Heart left ventricle (tissue), 16 donors: ENCODE measurements at places on chromosomes 1 and 21. TPM values are rescaled to one million over a fixed set of nuclear protein-coding genes. Genes with fewer than 3 reads are reported as not detected.

The CYP4X1 gene
- 2.6 TPM for total RNA-seq

The CD1D gene
- 1.4 TPM for total RNA-seq

The BEND5 gene
- total RNA-seq, result 6.4 TPM

The S100A2 gene
- total RNA-seq, result 3.0 TPM

The PLA2G2A gene
- 37.0 TPM for total RNA-seq

The RGS8 gene
- total RNA-seq, result 0.11 TPM

The KRTAP21-2 gene
- not detected for total RNA-seq

DNA sequence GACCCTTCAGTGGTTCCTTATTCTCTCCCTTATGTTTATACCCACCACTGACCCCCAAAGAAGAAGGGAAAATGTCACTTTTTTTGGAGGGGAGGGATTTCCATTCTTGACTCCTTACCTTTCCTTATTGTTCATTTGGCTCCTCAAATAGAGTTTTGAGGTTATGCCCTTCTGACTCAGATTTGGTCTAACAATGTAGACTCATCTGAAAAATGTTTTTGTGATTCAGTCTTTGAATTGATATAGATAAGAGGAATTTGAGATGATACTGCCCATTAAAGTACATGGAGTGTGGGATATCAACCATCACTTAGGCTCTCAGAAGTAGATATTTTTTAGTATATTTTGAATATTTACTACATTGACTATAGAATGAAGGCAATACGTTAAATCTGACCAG, 16.1 kb downstream of the USP1 start:
- no peak for DNase-seq

- no peak for DNase-seq
Observed at GRCh38 chr1:179055937-179056336, 25.9 kb upstream of the TOR3A start.

DNA sequence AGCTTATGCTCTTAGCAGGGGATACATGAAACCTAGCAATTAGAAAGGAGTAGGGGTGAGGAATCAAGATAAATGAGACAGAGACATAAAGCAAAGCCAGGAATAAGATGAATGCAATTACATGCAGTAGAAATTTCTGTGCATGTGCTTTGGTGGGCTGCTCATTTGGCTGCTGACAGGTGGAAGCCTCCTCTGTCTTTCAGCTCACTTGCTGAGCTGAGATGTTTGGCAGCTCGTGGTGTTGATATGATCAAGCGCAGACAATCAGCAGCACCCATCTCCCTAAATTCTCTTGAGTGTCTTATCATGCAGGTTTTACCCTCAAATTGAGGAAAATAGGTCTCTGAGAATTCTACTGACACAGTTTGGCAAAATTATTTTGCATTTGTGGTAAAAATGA, 108.3 kb upstream of the CD34 start:
- no peak for DNase-seq

- DNase-seq, result no peak
Observed at GRCh38 chr1:229431284-229432115, 2.4 kb downstream of the ACTA1 start.

GRCh38 chr1:19078536-19078935, 122.1 kb upstream of the IFFO2 start:
- DNase-seq, result no peak

DNA sequence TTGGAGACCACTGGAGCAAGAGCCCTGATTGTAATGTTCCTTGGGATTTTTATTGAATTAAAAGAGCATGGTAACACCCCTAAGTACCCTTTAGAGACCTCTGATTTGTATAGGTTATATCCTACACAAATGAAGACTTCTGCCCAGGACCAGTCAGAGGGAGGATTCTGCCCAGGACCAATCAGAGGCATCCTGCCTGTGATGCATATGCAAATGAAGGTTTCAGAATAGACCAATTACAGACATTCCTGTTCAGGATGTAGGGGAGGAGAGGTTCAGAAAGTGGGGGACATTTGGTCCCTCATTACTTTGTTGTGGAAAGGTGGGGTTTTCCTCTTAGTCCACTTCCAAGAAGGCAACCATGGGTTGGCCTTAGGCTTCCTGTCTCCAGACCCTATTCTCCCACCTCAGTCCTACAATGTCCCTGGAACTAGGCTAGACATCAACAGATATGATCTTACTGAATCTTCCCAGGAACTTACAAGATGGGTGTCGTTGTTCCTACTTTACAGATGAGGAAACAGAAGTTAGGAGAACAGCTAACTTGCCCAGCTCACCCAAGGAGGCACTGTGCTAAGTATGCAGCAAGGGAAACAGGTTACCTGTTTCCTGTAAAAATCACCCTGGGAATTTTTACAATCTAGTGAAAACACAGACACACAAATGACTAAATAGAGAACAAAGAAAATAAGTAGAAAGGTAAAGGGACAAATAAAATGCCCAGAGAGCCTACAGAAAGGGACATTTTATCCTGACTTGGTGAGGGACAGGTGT, 36.8 kb upstream of the SFPQ start:
- no peak for DNase-seq

- no peak for DNase-seq
Observed at GRCh38 chr1:86748622-86749373, 44.4 kb downstream of the SH3GLB1 start.

- peak; percentile 57 for DNase-seq
Observed at GRCh38 chr1:16018308-16018707, 465 bp upstream of the HSPB7 start.

GRCh38 chr1:118483245-118484006, 298.4 kb upstream of the SPAG17 start:
- no peak for DNase-seq

GRCh38 chr21:41418956-41419680, 6.9 kb upstream of the MX1 start:
- no peak for DNase-seq

- DNase-seq, result no peak
Observed at GRCh38 chr1:242788771-242789170, 264.3 kb upstream of the PLD5 start.

GRCh38 chr1:192462616-192463015, 113.0 kb upstream of the RGS1 start:
- DNase-seq, result no peak

- no peak for DNase-seq
Observed at GRCh38 chr21:31443736-31444521, 99.9 kb upstream of the TIAM1 start.

GRCh38 chr21:38167345-38167744, 89.4 kb upstream of the KCNJ15 start:
- DNase-seq, result no peak

DNA sequence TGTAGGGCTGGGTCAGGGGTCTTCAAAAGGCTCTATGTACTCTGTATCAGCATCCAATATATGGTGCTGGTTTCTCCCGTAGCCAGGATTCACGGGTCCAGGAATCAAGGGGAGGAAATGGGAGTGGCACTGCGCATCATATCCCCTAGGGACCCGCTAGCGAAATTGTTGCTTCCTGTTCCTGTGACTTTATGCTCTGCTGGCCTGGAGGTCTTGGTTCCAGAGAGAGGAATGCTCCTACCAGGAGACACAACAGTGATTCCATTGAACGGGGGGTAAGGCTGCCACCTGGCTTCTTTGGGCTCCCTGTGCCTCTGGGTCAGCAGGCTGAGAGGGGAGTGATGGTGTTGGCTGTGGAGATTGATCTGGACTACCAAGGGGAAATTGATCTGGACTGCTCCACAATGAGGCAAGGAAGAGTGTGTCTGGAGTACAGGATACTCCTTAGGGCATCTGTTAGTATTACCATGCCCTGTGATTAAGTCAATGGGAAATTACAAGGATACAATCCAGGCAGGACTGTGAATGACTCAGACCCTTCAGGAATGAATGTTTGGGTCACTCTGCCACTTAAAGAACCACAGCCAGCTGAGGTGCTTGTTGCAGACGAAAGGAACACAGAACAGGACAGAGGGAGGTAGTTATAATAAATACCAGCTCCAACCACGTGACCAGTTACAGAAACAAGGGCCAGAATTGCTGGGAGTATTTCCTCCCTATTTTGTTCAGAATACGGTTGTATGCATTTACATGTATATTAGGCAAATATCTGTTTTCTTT, 10.2 kb downstream of the SPSB1 start:
- peak; percentile 48 for DNase-seq

GRCh38 chr1:118200836-118201235, 15.8 kb upstream of the SPAG17 start:
- no peak for DNase-seq

GRCh38 chr1:179814546-179814838, 63.1 kb downstream of the TOR1AIP2 start:
- DNase-seq, result peak; percentile 75

- no peak for DNase-seq
Observed at GRCh38 chr1:101128211-101128727, 102.7 kb upstream of the DPH5 start.

GRCh38 chr1:28134651-28135207, 41.8 kb downstream of the PTAFR start:
- DNase-seq, result no peak

DNA sequence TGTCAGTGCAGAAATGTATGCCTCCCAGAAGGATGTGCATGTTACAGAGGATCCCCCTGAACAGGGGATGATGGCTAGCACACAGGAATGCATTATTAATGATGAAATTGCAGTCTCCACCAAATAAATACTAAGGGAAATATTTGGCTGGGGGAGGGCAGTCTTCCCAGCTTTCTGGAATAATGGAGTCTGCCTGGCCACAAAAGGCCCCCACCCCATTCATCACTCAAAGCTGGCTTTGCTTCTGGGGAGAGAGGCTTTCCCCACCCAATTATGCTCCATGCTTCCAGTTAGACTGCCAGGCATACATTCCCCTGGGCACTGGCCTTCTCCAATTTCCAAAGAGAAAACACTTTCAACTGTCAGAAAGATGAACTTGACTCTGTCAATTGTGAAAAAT, 302.7 kb downstream of the SIPA1L2 start:
- no peak for DNase-seq

DNA sequence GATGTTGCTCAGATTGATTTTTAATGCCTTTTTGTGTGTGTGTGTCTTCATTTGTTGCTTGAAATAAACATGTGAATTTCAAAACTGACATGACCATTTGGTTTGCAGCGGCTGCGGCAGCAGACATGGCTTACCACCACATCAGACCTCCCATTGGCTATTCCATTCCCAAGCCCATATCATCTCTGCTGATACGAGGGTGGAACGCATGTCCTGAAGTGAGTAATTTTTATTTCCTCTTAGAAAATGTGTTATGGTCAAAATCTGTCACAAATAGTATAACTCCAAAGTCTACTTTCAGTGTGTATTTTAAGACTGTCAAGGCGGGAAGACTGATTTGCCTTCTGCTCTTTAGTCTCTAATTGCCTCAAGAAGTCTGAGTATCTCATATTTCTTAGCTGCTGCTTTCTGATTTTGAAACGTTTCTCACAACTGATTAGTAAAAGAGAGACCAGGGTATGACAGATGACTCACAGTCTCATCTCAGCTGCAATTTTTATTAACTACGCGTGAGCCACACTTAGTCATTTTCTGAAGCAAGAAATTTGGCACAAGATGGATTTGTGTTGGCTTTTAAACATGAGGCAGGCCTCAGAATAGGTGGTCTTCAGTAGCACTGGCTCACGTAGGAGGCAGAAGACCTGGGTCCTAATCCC, 49.0 kb downstream of the LRRC53 start:
- no peak for DNase-seq

GRCh38 chr1:1197551-1198422, 8.6 kb downstream of the TNFRSF18 start:
- peak; percentile 5 for DNase-seq

GRCh38 chr1:149997585-149998262, 12.8 kb downstream of the OTUD7B start:
- no peak for DNase-seq

- no peak for DNase-seq
Observed at GRCh38 chr1:168368131-168368530, 87.5 kb downstream of the TBX19 start.

DNA sequence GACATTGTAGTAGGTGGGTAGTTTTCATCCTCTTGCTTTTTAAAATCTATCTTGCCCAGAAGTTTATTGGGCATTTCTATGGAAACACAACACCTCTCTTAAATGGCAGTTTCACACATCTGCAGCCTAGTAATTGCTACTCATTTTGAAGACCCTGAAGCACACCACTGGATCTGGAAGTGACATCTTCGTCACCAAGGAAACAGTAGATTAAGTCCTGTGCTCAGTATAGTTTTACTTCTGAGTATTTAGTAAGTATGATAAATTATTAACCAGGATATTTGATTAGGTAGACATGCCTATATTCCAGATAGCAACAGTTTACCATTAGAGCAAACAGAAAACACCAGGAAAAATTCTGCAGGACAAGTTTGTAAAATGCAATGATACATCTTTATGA, 48.7 kb downstream of the UCK2 start:
- DNase-seq, result no peak

GRCh38 chr1:240484804-240485443, 127.0 kb downstream of the GREM2 start:
- no peak for DNase-seq

- peak; percentile 57 for DNase-seq
Observed at GRCh38 chr1:97797403-97798183, 123.2 kb downstream of the DPYD start.

DNA sequence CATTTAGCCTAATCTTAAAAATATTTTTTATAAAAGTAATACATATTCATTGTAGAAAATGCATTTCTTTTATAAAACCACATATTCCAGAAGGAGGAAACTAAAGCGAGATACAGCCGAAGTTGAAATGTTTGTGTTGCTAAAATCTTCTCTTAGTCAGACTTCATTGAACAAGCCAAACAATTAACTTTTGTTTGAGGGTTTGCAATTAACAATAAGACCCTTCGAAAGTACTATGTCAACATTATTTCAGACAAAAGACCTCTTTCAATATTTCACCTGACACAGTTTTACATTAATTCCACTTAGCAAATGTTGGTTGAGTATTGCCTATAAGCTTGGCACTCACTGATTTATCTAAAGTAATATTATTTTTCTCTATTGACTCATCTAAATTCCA, 354.0 kb upstream of the ADAMTS5 start:
- no peak for DNase-seq

GRCh38 chr1:205061665-205062069, 18.7 kb downstream of the CNTN2 start:
- peak; percentile 65 for DNase-seq

DNA sequence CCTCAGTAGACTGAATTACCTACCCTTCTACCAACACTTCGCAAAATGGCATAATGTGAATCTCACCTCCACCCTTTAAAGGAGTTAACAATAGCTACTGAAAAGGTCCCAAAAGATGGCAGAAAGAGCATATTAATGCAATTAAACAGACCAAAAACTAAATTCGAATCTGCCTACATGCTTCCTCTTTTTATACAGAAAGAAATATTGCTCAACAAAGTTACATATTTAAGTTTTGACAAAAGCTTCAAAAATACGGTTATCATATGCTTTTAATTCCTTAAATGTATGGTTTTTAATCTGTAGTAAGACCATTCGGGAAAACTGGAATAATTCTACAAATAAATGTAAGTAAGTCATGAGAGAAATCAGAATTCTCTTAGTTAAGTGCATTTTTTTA, 2.2 kb downstream of the APP start:
- DNase-seq, result no peak

- peak; percentile 33 for DNase-seq
Observed at GRCh38 chr1:221740993-221741702, 741 bp downstream of the DUSP10 start.

DNA sequence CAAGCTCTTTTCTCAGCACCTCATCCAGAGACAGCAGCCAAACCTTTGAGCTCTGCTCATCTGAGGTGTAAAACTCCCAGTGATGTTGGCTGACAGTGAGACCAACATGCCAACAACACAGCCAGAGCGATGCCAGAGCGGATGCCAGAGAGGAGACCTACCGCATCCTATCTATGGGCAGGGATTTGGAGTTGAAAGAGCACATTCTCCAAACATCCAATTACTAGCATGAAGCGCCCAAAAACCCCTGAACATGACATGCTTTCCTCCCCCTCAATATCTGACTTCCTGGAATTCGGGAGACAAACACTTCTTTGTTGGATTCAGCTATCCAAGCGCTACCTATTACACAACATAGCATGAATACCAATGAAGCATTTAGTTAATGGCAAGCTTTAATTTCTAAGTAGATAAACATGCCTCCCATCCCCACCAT, 23.1 kb upstream of the PAXBP1 start:
- DNase-seq, result no peak
